MG63 (cell line): ENCODE measurements at places on chromosomes 4 and X. TPM values are rescaled to one million over a fixed set of nuclear protein-coding genes. Genes with fewer than 3 reads are reported as not detected.
A peak's percentile ranks its signal among the peaks of the same experiment; 100 is the strongest.

- DNase-seq, result no peak
Measured at GRCh38 chrX:65203545-65203944, 227.3 kb upstream of the ZC4H2 start.

DNA sequence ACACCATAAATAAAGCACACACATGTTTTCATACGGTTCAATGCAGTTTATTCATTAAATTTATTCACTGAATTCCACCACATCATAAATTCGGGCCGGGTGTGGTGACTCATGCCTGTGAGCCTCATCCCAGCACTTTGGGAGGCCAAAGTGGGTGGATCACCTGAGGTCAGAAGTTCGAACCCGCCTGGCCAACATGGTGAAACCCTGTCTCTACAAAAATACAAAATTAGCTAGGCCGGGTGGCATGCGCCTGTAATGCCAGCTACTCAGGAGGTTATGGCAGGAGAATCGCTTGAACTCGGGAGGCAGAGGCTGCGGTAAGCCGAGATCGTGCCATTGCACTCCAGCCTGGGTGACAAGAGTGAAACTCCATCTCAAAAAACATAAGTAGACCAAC, 131.6 kb downstream of the PDS5A start:
- DNase-seq, result peak; percentile 70

GRCh38 chr4:85391589-85392410, 83.2 kb upstream of the ARHGAP24 start:
- DNase-seq, result no peak

DNA sequence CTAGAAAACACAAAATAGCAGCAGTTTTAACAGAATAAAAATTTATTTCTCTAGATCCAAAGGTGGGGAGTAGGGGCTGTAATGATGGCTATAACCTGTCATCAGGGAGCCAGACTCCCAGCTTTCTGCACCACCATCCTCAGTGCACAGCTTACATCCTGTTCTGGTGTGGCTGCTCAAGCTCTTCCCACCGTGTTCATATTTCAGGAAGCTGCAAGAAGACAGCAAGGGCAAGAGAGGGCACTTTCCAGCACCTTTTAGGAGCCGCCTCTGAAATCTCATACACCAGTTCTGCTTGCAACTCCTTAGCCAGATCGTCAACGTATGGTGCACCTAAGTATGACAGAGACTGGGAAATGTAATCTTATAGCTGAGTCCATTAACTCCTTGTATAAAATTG, 253.7 kb downstream of the CENPC start:
- no peak for DNase-seq

DNA sequence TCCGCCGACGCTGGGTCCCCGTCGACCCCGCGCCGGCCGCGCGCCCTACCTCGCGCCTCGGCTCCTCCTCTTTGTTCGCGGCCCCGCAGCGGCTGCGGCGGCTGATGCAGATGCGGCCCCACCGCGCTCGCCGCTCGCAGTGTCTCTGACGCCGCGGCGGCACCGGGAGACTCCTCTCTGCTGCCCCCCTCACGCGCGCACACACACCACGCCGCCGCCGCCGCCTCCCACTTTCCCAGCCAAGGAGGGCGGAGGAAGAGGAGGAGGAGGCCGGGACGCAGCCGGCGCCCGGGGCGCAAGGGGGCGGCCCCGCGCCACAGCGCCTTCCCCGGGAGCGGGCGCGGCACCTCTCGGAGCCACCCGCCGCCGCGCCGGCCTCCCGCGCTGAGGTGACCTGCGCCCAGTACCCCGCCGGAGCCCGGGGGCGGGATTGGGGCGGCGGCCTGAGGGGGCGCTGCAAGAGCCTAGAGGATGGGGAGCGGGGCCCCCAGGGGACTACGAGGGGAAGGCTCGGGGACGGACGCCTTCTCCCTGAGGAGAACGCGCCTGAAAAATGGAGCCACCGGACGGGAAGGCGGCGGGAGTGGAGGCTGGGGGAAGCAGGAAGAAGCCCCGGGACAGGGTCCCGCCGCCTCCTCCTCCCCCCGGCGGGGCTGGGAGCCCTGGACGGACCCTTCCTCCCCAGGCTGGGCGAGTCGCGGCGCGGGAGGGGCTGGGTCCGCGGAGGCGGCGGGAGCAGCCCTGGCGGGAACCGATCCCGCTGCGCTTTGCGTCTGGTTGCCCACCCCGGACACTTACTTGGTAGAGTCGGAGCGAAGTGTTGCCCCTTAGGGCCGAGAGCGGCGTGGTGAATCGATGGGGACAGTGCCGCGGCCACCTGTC, at the start of gene SH3RF1:
Gene SH3RF1 (minus strand): TSS at position 147 of the 882 bp plus-strand sequence. CDS start 1,744 bp downstream, outside the sequence.
- DNase-seq, result peak; percentile 88

- DNase-seq, result no peak
Measured at GRCh38 chr4:155122382-155122781, 86.1 kb upstream of the NPY2R start.

DNA sequence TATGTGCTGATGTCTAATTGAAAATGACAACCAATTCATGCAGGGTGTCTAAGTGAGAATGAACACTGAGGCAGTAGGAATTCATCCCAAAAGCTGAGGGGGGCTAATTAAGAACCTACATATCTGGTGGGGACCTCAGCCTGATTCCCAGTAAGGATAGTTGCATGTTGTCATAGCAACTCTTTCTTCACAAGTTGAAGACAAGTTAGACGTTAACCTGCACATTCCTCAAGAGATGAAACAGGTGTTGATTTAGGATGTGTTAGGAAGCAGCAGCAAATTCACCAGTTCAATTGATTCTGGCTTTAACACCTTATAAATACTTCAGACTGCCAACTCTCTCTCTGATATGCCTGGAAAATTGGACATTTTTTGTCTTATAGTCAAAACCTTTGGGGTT, 7.3 kb downstream of the FNIP2 start:
- no peak for DNase-seq

DNA sequence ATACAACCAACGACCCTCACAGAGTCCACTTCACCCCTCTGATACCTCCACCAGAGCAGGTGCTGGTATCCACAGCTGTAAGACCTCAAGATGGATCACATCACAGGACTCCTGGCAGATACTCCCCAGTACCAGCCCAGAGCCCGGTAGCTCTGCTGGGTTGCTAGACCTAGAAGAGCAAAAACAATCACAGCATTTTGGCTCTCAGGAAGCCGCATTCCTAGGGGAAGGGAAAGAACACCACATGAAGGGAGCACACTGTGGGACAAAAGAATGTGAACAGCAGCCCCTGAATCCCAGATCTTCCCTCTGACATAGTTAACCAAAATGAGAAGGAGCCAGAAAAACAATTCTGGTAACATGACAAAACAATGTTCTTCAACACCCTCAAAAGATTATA, 303.1 kb upstream of the GRIA3 start:
- no peak for DNase-seq

DNA sequence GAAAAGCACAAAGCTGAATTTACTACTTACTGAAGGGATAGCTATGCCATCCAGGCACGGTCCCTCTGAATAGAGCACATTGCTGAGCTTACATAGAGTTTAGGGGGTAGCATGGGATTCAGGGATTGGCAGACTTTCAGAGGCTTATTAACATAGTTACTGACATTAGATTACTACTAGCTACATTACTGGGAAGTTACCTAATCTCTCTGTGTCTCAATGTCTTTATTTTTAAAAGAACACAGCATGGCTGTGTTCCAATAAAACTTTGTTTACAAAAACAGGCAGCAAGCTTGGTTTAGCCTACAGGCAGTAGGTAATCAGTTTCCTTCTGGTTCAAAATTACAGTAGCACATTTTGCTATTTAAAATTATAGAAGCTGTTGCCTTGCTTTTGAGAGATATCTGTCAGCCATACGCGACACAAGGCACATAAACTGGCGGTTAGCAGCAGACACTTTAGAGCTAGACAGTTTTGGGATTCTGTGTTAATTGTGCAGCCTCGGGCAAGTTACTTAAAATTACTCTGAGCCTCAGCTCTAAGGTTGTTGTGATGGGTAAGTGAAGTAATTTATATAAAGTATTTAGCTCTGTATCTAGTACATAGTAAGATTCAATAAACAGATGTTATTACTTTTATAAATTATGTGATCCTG, 6.9 kb downstream of the KLHL8 start:
- no peak for DNase-seq

Gene PDE5A
- total RNA-seq, result 46.2 and 78.6 TPM in 2 replicates

Gene CHST7
- total RNA-seq, result 2.4 and 5.1 TPM in 2 replicates

Gene NSG1
- not detected in 2 replicates for total RNA-seq
